ENCODE measurements at places on chromosomes 7 and 10.

DNA sequence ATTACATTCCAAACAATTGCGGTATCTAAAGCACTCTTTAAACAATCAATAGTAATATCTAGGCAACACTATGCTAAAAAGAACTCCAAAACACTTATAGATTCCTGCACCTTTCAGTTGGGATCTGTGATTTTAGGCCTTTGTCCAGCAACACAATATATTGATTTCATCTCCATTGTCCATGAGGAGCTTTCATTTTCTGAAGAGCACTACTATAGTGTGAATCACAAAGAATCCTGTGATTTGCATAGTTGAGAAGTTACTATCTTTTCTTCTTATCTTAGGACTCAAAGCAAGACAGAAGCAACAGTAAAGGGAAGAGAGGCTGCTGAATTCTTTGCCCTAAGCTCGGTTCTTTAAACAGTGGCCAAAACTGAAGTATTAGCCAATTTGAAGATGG lies 846.8 kb downstream of the IPMK start:
- DNase-seq: no peak

DNA sequence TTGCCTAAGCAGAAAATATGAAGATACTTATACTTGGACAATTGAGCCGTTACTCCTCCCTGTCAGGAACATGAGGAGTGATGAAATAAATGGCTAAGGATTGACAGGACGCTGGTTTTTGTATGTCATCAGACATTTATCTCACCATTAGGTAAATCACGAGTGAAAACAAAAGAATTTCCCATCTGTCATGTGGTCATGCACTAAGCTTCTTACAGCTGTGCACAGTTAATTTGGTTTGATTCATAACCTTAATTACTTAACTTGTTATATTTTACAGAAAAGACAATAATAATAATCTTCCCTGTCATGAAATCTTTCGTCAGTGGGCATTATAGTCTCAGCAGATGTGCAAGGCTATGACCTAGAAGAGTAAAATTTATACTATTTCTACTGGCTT lies 266.5 kb downstream of the HGF start:
- DNase-seq: no peak

- DNase-seq: no peak
Observed at GRCh38 chr7:128098629-128099028, 67.4 kb upstream of the LRRC4 start.

GRCh38 chr7:156650042-156650441 lies 9.5 kb downstream of the RNF32 start:
- DNase-seq: no peak
